ENCODE measurements at places on chromosomes 2 and 18. TPM values are rescaled to one million over a fixed set of nuclear protein-coding genes. Genes with fewer than 3 reads are reported as not detected.

- DNase-seq = no peak
Measured at GRCh38 chr2:282371-283263, 5.3 kb downstream of the ALKAL2 start.

DNA sequence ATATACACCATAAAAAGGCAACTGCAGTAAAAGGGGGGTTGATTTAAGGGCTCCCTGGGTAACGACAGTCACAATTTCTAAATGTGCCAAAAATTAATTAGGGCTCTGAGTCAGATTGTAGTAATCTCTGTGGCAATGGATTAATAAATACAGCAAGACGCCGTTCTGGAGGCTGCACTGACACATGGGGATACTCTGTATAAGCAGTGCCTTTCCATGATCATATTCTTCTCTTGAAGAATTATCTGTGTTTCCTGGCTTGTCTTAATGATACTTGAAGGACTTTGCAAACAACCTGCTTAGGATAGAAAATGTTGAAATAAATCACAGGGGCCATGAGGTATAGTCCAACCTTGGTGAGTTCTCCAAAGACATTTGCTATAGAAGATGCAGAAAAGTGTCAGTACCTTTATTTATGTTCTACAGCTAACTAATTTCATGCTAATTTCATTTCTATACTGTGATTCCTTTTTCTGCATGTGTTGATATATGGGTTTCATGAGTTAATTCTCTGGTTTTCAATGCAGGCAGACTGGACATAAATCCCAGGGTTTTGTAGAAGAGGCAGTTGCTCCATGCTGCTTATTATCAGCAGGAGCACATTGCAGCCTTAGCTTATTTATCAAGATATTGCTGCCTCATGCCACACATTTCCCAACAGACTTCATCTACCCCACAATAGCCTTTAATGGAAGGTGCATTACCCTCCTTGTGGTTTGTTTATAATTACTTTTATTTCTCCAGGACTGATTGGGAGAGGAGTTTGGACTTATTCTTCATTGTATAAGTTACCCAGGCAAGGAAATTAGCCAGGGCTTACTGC lies 54.8 kb downstream of the HNMT start:
- no peak for DNase-seq

DNA sequence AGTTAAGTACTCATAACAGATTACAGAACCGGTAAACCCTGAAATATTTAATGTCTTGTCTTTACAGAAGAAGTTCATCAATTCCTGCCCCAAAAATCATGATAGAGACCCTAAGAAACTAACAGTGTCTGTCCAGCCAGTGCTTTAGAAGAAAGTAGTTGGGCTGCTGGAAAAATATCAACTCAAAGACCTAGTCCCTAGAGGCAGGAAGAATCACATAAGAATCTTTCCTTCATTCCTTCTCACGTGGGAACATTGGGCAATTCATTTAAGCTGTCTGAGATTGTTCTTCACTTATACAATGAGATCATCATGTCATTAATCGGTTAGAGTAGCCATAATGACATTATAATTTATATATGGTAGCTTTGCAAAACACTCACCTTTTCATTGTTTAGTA lies 156.4 kb downstream of the CCBE1 start:
- DNase-seq = no peak

DNA sequence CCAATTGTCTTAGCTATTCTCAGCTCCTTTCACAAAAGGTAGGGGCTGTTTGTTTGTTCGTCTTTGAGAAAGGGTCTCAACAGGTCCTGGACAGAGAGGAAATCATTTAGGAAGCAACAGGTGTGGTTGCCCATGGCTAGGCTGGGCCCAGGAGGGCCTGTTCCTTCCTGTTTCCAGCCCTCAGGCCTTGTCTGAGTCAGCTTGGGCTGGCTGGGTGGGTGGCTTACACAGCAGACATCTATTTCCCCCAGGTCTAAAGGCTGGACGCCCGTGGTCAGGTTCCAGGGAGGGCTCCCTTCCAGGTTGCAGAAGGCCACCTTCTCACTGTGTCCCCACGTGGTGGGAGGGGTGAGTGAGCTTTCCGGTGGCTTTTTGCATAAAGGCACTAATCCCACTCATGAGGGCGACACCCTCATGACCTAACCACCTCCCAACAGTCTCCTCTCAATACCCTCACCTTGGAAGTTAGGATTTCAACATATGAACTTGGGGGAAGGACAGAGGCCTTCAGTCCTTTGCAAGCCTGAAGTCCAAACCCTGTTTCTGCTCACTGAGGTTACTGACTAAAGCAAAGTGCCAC lies 45.5 kb downstream of the ARHGEF4 start:
- DNase-seq = no peak

DNA sequence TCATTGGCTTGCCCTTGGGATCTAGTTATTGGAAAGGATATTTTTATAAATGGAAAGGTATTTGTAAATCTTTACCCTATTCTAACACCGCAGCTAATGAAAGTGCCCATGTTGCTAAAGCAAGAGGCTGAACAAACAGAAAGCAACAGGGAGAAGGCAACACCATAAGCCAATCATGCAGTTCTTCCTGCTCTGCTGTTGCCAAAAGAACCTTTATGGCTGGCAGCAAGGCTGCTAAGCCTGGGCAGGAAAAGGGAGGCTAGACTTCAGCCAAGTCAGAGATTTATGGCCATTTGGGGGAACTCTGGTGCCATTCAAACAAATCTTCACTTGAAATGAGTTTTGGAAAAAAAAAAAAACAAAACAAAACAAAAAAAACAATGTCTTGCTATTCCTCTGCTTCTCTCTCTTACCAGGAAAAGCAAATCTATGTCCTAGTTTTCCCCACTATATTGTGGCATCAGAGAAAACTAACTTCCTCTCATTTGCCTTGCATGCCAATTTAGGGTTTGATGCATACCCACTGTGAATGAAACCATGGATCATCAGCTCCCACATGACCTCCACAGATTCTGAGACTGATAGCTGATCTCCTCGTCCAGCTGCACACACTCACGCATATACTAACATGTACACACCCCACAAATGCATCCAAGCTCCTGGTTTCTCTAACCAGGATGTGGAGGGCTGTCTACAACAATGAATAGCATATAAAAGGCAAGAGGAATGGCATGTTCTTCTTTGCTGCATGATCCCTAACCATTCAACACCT lies 179.3 kb downstream of the C1D start:
- DNase-seq = no peak

The LYPD6B gene
- not detected for total RNA-seq

GRCh38 chr2:27724905-27725701 lies 46.4 kb upstream of the MRPL33 start:
- no peak for DNase-seq

The RTN4 gene
- total RNA-seq = 83.0 TPM

DNA sequence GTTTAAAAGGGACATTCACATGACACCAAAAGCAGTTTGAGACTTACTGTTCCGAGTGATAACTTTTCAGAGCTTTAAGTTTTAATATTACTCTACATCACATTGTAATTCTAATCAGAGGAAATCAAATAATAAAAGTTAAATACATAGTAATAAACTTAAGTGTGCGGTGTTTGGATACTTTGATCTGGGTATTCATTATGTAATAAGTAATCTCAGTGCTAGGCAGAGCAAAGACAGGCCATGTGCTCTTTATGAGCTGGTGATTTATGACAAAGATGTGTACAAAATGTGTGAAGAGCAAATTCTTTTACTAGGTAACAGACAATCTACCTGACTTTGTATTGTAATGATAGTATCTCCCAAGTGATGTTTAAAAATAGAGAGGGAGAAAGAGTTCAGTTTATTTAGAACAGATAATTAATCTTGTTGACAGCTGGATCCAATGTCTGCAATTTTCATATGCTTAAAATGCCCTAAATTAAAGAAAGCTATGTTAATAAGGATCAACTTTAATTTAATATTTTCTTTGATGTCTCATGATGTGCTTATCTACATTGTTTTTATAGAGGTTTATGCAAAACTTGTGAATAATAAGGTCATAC lies 4.4 kb downstream of the CFAP221 start:
- no peak for DNase-seq

The MAP3K20 gene
- 21.8 TPM for total RNA-seq

DNA sequence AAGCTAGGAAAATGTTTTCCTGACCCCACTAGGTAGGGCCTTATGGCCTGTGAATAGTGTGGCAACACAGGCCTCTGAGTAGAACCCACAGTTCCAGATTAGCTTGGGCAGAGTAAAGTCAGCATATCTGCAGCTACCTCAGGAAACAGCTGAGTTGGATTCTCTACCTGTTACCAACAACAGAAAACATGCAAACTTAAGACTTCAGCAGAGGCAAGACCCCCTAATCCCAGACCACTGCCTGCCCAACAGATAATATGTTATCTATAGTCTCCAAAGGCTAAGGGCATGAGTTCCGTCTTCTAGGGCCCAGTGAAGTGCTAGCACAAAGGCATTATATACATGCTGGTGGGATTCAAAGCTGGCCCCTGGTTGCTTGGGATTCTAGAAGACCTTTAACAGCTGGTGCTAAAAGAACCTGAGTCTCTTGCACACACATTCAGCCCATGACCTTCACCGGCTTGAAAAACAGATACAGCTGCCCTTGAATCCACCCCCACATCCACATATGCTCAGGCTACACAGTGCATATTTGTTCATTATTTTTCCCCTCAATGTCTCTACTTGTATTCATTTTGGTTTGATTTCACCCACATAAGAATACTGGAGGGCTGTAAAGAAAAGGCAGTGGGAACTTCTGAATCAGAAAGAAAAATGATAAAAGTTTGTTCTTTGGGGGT lies 13.5 kb upstream of the UBXN4 start:
- DNase-seq = no peak

The ST8SIA3 gene
- not detected for total RNA-seq

DNA sequence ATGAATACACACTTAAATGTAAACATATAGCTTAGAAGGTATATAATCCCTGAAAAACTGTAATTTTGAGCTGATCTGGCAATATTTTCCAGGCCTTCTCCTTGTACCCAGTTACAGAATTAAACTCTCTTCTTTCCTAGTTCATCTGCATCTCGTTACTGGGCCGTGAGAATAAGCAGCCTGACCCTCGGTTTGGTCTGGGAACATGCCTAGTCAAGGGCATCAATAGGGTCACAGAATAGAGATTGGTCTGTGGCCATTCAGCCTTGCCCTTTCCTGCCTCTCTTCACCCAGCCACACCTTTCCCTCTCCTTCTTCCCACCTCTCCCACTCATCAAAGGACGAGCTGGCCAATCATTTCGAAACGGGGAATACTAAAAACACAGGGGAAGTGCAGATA lies 27.3 kb downstream of the SULT1C2 start:
- DNase-seq = no peak

- DNase-seq = no peak
Measured at GRCh38 chr2:236965021-236965840, 120.5 kb upstream of the COPS8 start.

The MTIF2 gene
- total RNA-seq = 42.3 TPM

DNA sequence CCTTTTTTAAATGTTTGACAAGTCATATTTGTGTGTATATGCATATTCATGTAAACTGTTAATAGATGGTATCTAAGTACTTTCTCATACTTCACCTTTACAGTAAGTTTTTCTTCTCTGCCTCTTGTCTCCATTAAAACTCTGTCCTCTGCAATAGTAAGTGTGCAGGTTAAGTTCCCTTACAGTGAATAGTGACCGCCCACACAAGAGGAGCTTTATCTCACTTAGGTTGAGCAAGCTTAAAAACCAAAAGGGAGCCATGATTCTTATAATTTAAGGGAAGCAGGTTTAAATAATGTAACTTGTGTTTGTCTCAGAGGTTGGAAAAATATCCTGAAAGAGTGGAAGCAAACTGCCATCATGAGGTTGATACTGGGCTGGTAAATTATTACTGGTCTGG lies 61.3 kb downstream of the MRPS9 start:
- DNase-seq = no peak

GRCh38 chr2:25062511-25062917 lies 20.6 kb downstream of the EFR3B start:
- DNase-seq = no peak

The ACADL gene
- total RNA-seq = not detected

GRCh38 chr2:233208382-233209116 lies 42.9 kb upstream of the ATG16L1 start:
- no peak for DNase-seq

DNA sequence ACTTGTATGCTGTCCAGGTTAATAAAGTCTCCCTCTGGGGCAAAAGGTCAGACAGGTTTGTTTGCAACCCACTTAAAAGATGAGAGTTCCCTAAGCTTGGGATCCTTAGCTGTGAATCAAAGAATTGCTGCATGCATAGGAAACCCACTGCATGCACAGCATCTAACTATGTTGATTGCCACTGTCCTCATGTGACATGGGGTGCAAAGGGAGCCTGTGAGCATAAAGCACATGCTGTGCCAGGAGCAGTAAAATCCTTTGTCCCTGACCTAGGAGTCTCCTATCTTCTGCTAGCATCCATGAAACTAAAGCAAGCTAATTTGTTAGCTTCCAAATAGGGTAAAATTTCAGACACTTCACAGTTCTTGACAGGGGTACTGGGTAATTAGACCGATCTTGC lies 13.8 kb downstream of the METTL4 start:
- no peak for DNase-seq

DNA sequence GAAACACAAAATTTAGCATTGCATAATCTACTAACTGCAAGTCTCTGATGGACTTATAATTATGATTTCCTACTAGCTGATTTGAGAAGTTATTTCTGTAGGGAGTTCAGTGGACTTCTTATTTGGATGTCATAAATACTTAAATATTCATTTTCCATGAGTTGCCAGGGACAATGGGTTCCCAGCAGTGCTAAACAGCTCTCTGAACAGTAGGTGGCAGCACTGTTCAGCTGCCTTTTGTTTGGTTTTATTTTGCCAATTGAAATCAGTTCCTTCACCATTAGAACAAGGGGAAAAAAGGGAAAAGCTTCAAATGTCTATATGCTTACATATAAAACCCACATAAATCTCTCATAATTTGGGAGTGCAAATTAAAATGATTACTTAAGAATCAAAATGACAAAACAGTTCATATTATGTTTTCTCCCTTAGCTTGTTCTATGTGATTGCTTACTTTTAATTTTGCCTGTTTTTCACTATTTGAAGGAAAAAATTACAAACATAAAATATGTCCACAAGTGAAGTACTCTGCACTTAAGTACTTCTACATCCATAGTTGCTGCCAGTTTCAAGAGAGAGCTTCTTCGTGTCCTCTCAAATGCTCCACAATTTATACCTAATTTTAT lies 898.9 kb downstream of the CPS1 start:
- no peak for DNase-seq

DNA sequence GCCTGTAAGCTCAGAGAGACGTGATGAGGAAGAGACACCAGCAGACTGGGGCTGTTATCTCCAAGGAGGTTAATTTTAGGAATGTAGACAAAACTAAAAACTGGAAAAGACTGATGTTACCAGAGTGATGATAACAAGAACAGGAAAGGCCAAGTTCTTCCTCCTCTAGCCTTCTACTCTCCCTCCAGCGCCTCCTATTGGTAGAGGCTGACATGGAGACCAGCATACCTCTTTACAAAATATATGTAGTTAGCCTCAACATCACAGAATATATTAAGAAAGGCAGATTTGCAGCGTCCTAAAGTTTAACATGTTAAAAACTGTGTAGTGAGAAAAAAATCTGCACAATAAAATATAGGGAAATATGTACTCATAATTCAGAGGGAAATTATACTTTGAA lies 66.0 kb downstream of the TCF4 start:
- DNase-seq = no peak

- no peak for DNase-seq
Measured at GRCh38 chr2:231634412-231634811, 41.7 kb downstream of the TEX44 start.

The FAP gene
- not detected for total RNA-seq

The ADD2 gene
- total RNA-seq = 6.9 TPM

Data from activated T-helper 1 cell treated with anti-CD3 and anti-CD28 coated beads, Interleukin-12 subunit alpha, Interleukin-12 subunit beta, Interleukin-2, Interleukin-4 antibody, amounts not matched to agents 30 ng/mL and 10 ng/mL and 1 ng/mL, durations not matched to agents 14 hours and 24 hours and 36 hours (primary cell).